ENCODE measurements at places on chromosomes 6 and 20.
A peak's percentile ranks its signal among the peaks of the same experiment; 100 is the strongest.

DNA sequence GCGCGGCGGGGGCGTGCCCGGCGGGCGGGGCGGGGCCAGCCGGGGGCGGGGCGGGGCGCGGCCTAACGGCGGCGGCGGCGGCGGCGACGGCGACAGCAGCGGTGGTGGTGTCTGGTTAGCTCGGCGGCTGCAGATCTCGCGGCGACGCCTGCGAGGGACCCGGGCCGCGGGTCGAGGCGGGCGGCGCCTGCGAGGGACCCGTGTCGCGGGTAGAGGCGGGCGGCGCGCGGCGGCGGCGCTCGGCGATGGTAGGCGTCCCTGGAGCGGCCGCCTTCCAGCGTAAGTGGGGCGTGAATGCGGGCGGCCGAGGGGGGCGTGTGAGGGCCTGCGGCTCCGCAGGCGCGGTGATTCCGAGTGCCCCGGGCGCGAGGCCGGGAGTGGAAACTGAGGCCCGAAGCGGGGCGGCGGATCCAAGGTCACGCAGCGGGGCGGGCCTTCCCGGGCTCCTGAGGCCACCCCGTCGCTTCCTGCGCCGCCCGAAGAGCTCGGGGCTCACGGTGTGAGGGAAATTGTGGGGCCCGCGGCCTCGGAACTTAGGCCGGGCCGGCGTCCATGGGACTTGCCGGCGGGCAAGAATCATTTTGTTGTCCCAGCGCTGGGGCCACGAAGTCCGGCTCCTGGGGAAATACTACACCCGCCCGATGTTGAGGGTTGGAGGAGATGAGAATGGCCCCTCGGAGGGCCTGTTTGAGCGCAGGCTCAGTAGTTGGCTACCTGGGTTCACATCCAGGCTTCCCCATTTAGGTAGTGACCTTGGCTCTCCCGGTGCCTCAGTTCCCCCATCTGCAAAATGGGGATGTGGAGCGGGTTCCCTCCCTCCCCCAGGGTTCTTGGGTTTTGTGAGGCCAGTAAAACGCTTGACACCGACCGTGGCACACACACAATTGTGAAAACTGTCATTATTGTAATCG lies at the start of gene CBFA2T2:
TSS of gene CBFA2T2 (plus strand) at position 74 of the 911 bp plus-strand sequence. CDS start at position 246, 172 bp downstream.
- DNase-seq, result peak; percentile 3

- no peak for DNase-seq
Observed at GRCh38 chr6:33571637-33572316, 8.3 kb downstream of the BAK1 start.

- DNase-seq, result no peak
Observed at GRCh38 chr6:47264775-47265184, 44.9 kb downstream of the TNFRSF21 start.

DNA sequence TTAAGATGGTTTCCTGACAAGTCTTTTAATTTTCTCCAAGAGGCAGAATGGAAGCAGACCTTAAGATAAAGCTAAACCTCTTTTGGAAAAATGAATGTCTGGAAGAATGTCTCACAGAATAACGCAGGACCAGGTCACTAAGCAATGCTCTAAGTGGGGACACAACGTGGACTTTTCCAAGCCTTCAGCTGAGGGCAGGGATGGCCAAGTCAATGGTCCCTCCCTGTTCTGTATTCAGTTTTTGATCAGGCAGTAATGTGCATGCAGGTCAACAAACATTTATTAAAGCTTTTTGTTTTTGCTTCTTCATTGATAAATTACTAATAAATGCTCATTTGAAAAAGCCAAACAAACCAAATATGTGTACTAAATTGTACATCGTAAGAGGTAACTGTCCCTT lies 2.0 kb upstream of the RNF182 start:
- DNase-seq, result no peak

DNA sequence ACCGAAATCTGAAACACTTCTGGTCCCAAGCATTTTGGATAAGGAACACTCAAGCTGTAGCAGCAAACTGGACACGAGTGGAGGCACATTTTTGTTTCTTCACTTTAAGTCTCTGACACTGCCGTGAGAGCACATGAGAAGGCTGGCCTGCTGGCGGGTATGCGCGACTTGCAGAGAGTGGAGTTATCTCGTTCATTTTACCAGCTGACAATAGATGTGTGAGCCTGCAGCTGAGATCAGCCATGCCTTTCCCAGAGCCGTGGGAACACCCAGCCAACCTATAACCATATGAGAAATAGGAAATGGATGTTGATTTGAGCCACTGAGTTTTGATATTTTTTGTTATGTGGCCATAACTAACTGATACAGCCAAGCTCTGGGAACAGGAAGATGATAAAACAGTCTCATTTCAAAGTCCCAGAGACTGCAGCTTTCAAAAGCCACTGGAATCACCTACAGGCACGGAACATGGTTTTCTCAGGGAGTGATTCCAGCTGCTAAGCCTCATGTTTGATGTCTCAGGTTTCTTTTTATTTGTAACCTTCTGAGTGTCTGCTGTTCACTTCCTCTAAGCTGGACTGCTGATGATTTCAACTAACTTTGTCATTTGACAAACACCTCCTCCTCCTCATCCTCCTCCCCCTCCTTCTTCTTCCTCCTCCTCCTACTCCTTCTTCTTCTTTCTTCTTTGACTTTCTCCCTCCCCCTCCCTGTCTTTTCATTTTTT lies 28.6 kb upstream of the LAMP5 start:
- DNase-seq, result no peak

DNA sequence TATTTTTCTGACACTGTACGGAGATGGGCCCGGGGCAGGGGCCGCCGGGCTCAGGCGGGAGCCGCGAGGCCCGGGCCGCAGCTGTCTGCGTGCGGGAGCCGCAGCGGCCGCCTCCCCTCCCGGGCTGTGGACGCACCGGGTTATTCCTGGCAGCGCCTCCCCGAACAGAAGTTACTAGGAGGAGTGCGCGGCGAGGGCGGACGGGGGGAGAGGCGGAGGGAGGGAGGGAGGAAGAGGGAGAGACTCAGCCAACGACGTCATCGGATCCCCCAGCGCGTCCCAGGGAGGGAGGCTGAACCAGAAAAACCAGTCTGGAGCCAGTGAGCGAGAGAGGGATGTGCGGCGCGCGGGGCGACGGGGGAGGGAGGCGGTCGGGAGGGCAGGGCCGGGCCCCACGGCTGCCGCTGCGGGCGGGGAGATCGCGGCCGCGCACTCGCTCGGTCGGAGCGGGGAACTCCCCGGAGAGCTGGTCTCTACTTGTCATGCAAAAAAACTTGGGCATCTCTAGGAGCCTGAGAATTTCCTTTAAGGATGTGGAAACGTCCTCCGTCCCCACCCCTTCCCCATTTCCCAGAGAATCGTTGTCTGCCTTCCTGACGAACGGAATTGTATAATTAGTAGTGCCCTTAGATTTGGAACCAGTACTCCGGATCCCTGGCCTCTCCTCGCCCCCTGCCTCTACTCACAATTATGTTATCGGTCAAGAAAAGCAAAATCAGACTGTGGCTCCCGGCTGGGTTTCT lies 1.4 kb upstream of the HIVEP2 start:
- DNase-seq, result peak; percentile 94

Data from T-helper 1 cell (primary cell).